ENCODE measurements at places on chromosomes 16 and 17.
A peak's percentile ranks its signal among the peaks of the same experiment; 100 is the strongest.

DNA sequence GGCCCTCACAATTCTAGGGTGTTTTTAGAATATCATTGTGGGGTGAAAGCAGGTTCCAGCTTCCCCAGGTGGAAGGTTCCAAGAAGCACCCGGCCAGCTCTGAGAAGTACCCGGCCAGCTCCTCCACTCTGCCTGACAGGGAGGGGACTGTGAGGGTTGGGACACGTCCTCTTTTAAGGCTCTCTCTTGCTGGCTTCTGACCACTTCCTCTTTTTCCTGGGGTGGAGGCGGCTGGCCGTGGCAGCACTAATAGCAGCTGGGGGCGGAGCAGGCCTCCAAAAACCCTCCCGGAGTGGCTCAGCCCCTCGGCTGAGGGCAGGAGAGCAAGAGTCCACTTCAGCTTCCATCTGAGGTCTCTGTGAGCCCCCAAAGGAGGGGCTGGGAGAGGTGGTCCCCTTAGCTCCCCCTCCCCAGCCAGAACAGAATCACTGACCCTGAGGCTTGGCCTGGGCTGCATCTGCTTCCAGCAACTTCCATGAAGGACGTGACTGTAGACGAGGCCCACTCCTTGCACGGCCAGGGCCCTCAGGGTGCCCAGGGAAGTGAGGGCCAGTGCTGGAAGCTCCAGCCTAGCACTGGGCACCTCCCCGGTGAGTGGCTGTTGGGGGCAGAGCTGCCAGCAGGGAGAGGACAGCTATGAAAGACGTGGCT is 26.7 kb upstream of the PLCG2 start:
- peak; percentile 42 for DNase-seq

GRCh38 chr16:48117217-48118105 is 38.3 kb downstream of the ABCC12 start:
- peak; percentile 82 for DNase-seq

DNA sequence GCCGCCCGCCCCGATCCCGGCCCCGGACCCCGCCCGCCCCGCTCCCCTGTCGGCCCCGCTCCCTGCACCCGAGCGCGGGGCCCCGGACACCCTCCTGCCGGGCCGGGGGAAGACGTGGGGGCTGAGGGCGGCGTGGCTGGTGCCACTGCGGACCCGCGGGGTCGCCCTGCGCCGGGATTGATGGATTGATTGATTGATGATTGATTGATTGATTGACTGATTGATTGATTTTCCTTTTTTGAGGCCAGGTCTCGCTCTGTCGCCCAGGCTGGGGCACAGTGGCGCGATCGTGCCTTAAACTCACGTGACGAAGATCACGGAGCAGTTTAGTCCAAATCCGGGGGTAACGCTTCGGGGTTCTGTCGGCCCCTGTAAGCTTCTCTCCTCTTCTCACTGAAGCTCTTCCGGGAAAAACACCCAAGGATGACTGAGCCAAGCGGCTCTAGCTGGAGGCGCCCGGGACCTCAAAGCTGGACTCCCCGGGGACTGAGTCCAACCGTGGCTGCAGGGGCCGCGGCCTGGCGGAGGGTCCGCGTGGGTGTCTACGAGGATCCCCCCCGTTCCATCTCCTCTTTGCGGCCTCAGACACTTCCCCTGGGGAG is 40.2 kb upstream of the BHLHA9 start:
- no peak for DNase-seq

DNA sequence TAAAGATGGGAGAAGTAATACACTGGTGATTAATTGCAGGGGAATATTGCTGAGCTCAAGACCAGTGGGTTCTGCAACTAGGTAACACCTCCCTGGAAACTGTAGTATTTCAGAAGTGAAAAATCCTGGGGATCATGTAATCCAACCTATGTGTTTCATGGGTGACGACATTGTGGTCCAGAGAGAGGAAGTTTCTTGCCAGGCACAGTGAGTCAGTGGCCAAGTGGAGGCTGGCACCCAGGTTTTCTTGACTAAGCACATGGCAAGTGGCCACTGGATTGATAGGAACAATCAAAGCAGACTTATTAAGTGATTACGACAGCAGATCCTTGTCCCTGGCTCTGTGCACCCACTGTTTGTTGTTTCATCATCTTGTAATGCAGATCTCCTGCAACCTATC is 14.6 kb upstream of the CIITA start:
- no peak for DNase-seq

DNA sequence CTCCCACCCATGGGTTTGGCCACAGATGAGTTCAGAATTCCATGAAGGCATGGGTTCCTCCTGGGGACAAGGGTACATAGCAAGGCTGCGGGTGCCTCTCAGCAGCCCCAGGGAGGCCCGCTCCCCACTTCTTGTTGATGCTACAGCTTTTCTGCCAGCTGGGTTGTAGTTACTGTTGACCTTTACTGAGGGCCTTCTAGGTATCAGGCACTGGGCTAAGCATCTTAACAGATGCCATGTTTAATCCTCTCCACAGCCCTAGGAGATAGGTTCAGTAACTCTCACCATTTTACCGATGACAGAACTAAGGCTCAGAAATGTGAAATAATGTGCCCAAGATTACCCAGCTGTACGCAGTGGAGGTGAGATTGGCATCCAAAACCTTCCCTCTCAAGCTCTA is 54.3 kb upstream of the DLX4 start:
- DNase-seq, result no peak

GRCh38 chr17:57084361-57084801 is 665 bp upstream of the AKAP1 start:
- no peak for DNase-seq
